ENCODE measurements at places on chromosomes 11 and 22. TPM values are rescaled to one million over a fixed set of nuclear protein-coding genes. Genes with fewer than 3 reads are reported as not detected.

The CSKMT gene
- 10.4 TPM for total RNA-seq

The TSPAN18 gene
- 28.6 TPM for total RNA-seq

The SCGB1A1 gene
- not detected for total RNA-seq

The MYO18B gene
- total RNA-seq: 40.6 TPM

The IL10RA gene
- not detected for total RNA-seq

The CDC42EP1 gene
- total RNA-seq: 12.4 TPM

The FGF4 gene
- not detected for total RNA-seq

Data from SJCRH30 (cell line).